Cardiac ventricle fibroblast (primary cell): ENCODE measurements at places on chromosomes 1 and 21. TPM values are rescaled to one million over a fixed set of nuclear protein-coding genes. Genes with fewer than 3 reads are reported as not detected.

The C2CD4D gene
- total RNA-seq: not detected in 2 replicates

The NFASC gene
- 15.8 and 19.3 TPM in 2 replicates for total RNA-seq

The LCE6A gene
- not detected in 2 replicates for total RNA-seq

The LYPD8 gene
- not detected in 2 replicates for total RNA-seq

The OR2L5 gene
- total RNA-seq: not detected in 2 replicates
